ENCODE measurements at places on chromosomes 16 and 17. TPM values are rescaled to one million over a fixed set of nuclear protein-coding genes. Genes with fewer than 3 reads are reported as not detected.

GRCh38 chr17:78600181-78600721 is 23.1 kb upstream of the DNAH17 start:
- no peak for DNase-seq

The KRTAP2-1 gene
- not detected for total RNA-seq

GRCh38 chr16:46745617-46746016 is 2.5 kb downstream of the MYLK3 start:
- no peak for DNase-seq

DNA sequence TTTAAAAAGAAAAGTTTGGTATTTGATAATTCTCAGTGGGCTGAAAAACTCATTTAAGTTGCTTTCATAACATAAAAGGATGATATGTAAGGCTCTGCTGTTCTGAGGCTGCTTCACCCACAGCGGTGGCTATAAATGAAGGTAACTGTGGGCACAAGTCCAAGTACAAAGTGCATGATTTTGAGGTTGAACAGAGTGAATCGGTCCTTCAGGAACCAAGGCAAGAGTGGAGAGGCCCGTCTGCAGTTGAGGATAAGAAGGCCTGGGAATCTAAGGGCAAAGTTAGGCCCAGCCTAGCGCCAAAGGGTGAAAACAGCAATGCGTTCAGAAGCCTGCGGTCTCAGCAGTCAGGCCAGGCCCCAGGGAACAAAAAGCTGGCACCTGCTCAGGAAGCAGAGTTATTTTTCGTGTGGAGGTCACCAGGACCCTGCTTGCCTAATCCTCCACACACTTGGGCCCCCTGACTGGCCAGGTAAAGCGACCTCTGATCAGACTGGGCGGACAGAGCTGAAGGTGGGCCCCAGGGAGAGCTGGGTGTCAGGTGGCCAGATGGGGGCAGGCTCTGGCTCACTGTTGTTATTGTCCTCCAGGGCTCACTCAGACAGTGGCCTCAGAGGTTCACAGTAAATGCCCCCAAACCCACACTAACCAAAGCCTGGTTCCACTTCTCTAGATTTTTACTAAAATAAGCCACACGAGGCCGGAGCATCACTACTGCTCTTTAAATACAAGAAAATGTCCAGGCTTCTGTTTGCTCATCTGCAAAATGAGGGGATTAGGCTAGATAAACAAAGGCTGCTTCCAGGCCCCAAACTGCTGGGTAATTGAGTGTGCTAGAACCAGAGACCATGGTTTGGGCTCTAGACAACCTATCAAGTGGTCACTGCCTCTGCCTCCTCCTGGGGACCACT is 46.5 kb downstream of the TEX2 start:
- DNase-seq: no peak

The DYNLL2 gene
- total RNA-seq: 81.4 TPM

DNA sequence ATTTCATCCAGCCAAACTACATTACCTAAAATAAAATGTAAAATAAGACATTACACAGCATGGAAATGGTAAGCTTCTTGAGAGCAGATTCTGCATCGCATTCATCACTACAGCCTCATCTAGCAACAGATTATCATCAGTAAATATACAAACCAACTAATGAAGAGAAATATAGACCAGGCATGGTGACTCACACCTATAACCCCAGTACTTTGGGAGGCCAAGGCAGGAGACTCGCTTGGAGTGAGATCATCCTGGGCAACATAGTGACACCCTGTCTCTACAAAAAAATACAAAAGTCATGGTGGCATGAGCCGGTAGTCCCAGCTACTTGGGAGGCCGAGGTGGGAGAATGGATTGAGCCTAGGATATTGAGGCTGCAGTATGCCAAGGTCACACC is 19.9 kb downstream of the NCBP3 start:
- no peak for DNase-seq

DNA sequence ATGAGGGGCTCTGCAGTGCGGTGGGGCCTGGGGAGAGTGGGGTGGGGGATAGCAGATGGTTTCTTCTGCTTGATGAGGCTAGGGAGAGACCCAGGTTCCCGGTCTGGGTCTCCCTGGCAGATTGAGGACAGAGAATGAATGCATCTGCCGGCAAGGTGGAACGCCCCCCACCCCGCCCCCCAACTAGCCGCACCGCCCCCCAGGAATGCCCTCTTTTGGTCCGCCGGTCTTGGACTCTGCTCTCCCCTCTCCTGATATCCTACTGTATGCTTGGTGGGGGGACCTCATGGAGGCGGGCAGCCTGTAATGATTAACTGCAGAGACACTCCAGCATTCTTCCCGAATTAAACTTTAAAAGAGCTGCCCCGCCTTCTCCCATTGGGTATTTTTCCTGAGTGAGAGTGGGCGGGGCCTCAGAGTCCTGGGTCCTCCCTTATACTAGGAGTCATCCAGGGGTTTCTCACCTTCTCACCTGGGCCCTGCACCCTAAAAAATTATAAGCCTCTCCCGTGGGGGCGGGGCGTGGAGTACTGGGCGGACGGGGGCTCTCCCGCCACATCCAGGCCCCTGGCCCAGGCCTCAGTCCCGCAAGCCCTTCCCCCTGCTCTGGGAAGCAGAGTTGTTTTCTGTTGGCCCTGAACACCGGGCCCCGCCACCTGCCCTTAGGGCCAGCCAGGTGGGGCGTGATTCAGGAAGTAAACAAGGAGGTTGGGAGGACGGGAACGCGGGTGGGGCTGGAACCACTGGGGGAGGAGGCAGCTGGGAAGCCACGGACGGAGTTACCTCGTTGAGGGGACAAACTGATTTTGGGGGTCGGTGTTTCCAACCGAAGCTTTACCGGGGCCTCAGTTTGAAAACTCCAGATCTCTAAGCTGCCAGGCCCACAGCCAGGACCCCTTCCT is 1.5 kb downstream of the GRB7 start:
- DNase-seq: no peak

The HCFC1R1 gene
- 68.6 TPM for total RNA-seq

The SKA2 gene
- 32.7 TPM for total RNA-seq

The TOX3 gene
- total RNA-seq: not detected

DNA sequence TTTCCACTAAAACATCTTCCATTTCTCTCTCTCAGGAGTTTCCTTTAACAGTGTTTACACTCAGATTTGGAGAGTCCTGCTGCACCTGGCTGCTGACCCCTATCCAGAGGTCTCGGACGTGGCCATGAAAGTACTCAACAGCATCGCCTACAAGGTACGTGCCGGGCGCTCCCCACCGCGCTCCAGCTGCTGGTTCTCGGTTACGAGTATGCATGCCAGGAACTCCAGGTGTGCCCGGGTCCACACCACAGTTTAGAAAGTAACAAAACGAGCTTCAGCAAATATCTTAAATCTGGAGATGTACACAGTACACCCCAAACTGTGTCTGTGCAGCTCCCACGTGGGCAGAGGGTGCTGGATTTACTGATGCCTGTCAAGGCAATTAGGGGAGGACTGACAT is 82.9 kb upstream of the CHMP6 start:
- DNase-seq: peak; percentile 45

The OTOA gene
- not detected for total RNA-seq

- peak; percentile 84 for DNase-seq
Observed at GRCh38 chr17:48593840-48594537, 410 bp upstream of the HOXB5 start.

The SALL1 gene
- 0.08 TPM for total RNA-seq

GRCh38 chr16:81469710-81470535 is 25.3 kb downstream of the CMIP start:
- DNase-seq: peak; percentile 86

- DNase-seq: no peak
Observed at GRCh38 chr17:73130977-73131376, 33.8 kb upstream of the SSTR2 start.

The PABPN1L gene
- not detected for total RNA-seq

The SLC13A5 gene
- total RNA-seq: not detected

GRCh38 chr17:34382621-34383124 is 19.6 kb upstream of the CCL1 start:
- no peak for DNase-seq

DNA sequence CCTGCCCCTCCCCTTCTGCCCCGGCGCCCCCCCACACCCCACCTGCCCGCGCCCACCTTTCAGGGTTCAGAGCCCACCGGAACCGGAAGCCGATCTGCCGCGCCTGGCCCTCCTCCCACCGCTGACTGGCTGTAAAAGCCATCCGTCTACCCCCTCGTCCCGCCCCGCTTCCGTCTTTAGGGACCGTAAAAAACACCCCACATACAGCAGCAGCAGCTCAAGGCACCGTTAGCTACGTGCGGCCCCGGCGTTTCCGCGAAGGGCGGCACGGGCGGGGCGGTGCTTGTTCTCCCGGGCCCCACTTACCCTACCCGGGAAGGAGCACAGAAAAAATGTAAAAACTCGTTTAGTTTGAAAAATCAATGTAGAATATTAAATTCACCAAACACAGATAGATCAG is at the start of gene MRPL28:
MRPL28 (minus strand) TSS at position 96 of the 400 bp plus-strand sequence. CDS start 320 bp downstream, outside the sequence.
- peak; percentile 95 for DNase-seq

GRCh38 chr17:57489321-57489720 is 233.0 kb downstream of the MSI2 start:
- DNase-seq: no peak

The SLC5A10 gene
- total RNA-seq: not detected

The PLXDC1 gene
- total RNA-seq: 19.3 TPM

The DHRS11 gene
- total RNA-seq: 15.7 TPM

The C17orf100 gene
- 0.92 TPM for total RNA-seq

The VEZF1 gene
- 74.2 TPM for total RNA-seq

GRCh38 chr17:32356750-32357149 is 6.8 kb downstream of the ZNF207 start:
- no peak for DNase-seq

DNA sequence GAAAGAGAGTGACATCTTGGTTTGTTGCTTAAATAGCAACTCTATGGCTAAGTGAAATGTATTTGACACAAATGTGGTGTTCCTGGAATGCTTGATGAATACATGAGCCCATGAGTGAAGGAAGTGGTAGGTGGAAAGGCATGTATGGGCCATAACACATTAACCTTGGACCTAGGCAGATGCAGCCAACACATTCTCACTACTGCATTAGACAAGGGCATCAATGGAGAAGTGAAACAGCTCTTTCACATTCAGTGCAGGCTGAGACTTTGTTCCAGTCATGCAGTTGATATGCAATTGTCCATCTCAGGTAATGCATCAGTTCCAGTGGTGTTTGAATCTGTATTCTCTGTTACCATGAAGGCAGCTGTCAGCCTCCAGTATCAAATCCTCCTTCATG is 133.6 kb downstream of the HS3ST3B1 start:
- DNase-seq: no peak

The ABCC3 gene
- total RNA-seq: 0.68 TPM

The TP53TG3F gene
- total RNA-seq: not detected

GRCh38 chr16:53078765-53079485 is 24.1 kb downstream of the CHD9 start:
- no peak for DNase-seq

The CYGB gene
- 38.2 TPM for total RNA-seq

GRCh38 chr16:17377360-17378324 is 93.1 kb downstream of the XYLT1 start:
- no peak for DNase-seq

DNA sequence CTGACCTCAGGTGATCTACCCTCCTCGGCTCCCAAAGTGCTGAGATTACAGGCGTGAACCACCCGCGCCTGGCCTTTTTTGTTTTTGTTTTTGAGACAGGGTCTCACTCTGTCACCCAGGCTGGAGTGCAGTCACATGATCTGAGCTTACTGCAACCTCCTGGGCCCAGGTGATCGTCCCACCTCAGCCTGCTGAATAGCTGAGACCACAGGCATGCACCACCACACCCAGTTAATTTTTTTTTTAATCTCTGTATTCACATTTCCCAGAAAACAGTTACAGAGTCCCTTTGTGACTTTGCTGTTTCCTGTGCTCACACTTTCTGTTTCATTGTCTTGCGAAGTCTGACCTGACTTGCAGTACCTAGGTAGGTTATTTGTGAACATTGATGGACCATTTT is 2.7 kb downstream of the CLUAP1 start:
- DNase-seq: no peak

The ZG16B gene
- 0.35 TPM for total RNA-seq

GRCh38 chr17:72725433-72726068 is 366.9 kb downstream of the SLC39A11 start:
- no peak for DNase-seq

GRCh38 chr16:85759631-85760419 is 8.9 kb upstream of the C16orf74 start:
- peak; percentile 77 for DNase-seq

- DNase-seq: peak; percentile 39
Observed at GRCh38 chr16:62036101-62036801, at the start of gene CDH8. TSS of gene CDH8 (minus strand) at chr16:62036438. CDS start at chr16:62021403, 15,035 bp downstream.

DNA sequence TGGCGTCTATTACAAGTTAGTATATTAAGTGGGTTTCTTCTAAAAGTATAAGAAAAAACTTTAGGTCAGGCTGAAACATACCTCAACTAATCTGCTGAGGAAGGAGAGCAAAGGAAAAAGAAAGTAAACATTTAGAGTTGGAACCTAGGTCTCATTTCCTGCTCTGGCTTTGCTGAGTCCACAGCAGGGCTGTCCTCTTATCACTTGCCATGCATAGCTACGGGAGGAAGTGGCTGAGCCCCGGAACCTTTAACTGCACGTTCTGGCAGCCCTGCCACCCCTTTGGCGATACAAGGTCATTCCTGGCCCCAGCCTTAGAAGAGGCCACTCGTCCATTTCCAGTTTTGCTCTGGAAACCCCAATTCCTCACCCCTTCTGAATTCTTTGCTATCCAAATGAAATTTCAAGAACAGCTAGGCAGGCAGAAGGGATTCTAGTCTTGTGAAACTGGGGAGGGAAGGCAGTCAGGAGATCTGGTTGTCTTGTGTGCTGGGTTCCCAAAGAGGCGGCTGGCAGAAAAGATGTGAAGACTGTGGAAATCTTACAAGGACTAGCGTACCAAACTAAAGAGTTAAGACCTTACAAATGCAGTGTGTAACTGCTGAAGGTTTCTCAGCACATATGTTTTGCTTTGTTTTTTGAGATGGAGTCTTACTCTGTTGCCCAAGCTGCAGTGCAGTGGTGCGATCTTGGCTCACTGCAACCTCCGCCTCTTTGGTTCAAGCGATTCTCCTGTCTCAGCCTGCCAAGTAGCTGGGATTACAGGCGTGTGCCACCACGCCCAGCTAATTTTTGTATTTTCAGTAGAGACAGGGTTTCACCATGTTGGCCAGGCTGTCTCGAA is 19.1 kb downstream of the WIPI1 start:
- no peak for DNase-seq

DNA sequence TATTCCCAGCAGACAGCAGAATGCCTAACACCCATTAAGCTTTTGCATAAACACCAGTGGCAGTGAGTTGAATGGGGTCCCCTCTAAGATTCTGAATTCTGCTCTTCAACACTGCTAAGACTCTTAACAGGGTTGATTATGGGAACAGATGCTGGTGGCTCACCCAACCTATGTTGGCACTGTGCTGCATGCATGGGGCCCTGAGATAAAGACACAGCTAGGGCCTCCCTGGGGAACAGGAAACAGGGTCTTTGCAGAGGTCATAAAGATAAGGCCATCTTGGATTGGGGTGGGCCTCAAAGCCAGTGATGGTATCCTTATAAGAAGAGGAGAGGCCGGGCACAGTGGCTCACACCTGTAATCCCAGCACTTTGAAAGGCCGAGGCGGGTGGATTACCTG is 190.8 kb downstream of the SLC39A11 start:
- no peak for DNase-seq

The P2RX5 gene
- total RNA-seq: 19.4 TPM

- no peak for DNase-seq
Observed at GRCh38 chr17:27793906-27794569, 6.3 kb downstream of the NOS2 start.

GRCh38 chr17:70776441-70776840 is 607.1 kb downstream of the KCNJ2 start:
- DNase-seq: no peak
